ENCODE measurements at places on chromosomes 2 and 18.

DNA sequence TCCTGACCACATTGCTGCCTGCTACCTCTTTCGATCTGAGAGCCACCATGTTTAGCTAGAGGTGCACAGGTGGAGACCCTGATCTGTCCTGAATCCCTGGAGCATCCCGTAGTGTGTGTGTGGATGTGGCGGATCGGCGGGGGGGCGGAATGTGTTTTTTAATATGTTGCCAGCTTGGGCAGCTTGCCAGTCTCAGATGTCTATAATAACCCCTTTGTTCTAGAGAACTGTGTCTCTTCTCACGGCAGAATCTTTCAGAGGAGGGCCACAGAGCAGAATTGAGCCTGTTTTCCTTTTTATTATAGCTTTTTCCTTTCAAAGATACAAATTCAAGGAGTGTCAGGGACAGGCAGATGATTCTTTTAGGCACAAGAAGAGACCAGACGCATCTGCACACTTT lies 934.1 kb upstream of the KLHL29 start:
- DNase-seq = peak; percentile 50

DNA sequence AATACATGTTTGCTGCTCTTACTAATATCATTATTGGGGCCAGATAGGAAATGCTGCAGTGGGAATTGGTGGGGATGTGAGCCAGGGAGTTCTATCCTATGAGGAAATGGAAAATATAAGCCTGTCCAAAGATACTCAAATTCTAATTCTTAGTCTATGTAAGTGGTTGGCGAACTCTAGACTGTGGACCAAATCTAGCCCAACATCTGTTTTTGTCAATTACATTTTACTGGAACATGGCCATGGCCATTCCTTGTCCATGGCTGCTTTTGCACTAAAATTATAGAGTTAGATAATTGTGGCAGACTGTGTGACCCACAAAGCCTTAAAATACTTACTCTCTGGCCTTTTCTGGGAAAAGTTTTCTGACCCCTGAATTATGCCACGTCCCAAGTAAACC lies 113.3 kb downstream of the MGAT5 start:
- no peak for DNase-seq

GRCh38 chr2:19879120-19879519 lies 22.7 kb downstream of the TTC32 start:
- no peak for DNase-seq

DNA sequence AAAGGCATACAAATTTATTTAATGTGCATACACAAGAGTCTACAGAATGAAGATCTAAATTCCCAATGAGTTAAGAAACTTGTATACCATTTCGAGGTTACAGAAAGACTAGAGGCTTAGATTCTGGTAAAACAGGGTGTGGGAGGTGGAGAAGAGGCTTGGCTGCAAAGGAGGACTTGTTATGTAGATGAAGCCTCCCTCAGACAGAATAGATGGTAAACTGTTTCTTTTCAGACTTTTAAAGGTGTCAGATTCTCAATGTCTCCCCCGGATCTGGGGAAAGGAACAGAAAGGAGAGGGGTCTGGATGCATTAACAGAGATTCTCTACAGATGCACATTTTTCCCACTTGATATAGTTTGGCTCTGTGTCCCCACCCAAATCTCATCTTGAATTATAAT lies 126.0 kb downstream of the ST6GAL2 start:
- DNase-seq = no peak

- no peak for DNase-seq
Observed at GRCh38 chr2:120472031-120472430, 126.1 kb downstream of the INHBB start.

DNA sequence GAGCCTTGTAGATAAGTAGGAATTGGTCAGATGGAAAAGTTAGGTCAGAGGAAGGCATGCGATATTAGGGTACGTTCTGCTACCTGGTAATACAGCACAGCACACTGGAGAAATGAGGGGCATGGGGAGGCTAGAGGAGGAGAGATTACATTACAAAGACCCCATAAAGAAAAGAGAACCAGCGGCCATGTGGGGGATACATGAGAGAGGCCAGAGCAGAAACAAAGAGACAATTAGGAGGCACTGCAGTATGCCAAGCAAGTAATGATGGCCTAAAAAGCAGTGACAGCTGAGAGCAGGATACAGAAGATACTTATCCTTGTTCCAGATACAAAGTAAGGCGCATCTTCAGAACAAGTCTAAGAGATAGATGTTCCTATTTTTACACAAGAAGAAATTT lies 40.0 kb downstream of the TXNL1 start:
- no peak for DNase-seq

- no peak for DNase-seq
Observed at GRCh38 chr2:47031909-47032668, 116.5 kb upstream of the MCFD2 start.

DNA sequence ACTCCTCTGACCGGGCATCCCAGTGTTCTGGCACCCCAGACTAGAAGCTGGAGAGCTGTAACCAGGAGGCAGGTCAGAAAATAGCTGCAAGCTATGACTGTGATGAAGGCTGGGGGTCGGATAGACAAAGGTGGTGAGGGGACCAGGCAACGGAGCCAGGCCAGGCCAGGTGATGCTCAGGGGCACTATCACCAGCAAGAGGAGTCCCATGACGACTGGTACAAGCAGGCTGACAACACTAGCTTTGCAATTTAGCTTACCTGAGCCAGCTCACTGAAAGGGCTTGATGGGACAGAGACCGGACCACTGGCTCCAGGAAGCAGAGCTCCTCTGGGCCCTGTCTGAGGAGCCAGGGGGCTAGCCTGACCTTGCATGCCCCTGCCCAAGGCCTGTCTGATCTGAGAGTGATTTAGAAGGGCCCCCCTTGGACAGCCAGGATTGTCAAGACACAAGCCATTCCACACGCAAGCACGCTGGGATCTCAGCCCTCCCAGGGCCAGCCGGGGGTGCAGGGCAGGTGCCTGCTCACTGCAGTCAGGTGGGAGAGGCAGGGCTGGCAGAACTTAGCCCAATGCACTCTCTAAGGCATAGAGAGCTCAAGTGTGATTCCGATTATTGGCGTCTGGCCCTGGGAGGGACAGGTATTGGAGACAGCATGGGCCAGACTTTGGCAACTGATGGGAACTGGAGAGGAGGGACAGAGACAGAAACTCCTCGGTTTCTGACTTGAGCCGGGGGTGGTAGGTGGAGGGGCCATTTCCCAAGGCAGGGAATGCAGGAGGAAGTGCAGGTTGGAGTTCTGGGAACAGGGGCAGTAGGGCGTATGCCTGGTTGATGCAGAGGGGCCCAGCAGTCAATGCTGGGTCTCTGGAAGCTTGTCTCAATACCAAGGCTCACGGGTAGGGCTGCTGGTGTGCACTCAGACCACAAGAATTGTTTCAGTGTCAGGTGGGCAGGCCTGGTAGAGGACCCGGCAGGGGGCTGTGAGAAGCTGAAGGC lies 47.7 kb downstream of the MYO7B start:
- DNase-seq = no peak

DNA sequence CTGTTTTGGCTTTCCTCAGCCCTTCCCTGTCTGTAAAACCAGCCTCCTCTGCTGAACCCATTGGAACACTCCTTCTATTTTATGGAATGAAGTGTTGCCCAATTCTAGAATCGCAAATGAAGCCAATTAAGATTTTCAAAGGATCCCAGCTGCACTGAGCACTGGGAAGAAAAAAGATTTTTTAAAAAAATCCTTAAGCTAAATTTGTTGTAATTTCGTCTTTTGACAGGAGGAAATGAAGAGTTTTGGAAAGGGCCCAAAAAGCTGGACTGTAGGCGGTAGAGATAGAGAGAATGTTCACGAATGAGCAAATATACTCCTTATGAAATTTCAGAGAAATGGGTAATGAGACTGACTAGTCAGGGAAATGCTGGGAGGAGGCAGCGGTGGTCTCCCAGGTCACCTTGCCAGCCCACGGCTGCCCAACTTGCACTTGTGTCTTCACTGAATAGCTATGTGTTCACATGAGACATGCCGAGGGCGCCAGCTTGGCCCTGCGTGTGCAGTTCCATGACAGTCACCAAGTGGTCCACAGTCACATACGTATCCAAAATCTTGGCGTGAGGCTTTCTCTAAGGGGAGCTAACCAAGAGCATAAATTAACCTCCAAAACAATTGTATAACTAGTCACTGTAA lies 69.9 kb downstream of the SGPP2 start:
- no peak for DNase-seq

DNA sequence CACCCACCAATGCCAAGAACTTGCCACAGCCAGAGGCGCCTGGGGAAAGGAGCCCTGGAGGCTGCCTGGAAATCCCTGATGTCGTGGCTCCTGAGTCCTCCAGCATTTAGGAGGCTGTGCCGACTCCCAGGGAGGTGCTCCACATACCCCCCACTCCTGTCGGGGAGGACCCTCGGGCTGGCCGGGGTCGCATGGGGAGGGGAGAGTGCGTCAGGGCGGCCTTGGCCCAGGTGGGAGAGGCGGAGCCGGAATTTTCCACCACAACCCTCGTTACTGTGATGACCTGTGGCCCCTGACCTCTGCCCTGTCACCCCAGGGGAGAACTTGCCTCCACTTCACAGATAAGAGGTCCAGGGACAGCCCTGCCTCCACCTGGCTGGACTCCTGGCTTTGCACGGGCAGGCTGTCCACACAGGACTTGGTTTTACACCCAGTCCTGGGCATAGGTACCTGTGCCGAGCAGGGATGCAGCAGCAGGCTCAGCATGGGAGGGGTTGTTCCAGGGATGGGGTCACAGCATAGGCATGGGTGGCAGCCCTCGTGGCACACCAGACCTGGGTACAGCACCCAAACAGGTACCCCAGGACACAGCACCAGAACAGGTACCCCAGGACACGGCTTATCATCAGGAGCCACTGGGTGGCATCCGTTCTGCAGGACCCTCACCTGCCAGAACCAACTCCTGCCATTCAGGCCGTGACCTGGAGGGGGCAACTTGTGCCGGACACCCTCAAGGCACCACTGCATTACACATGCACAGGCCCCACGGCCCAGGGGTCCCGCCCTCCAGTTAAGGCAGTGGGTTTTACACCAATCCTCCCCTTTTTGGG lies 12.3 kb upstream of the AGXT start:
- DNase-seq = no peak

DNA sequence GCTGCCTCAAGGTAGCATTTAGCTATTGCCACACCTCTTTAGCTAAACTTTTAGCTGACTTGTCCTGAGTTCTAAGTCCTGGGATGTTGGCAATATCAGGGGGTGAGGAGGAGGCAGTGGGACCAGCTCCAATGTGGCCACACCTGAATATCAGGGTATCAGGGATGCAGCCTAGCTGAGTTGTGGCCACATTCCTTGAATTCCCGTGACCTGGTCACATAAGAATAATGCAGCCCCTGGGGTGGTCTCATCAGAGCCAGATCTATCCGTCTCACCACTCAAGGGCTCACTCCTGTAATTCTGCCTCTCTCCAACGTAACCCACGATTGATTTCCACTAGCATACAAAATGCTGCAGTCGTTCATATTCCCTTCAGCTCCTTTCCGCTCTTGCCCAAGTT lies 11.6 kb upstream of the TAF1B start:
- DNase-seq = no peak

DNA sequence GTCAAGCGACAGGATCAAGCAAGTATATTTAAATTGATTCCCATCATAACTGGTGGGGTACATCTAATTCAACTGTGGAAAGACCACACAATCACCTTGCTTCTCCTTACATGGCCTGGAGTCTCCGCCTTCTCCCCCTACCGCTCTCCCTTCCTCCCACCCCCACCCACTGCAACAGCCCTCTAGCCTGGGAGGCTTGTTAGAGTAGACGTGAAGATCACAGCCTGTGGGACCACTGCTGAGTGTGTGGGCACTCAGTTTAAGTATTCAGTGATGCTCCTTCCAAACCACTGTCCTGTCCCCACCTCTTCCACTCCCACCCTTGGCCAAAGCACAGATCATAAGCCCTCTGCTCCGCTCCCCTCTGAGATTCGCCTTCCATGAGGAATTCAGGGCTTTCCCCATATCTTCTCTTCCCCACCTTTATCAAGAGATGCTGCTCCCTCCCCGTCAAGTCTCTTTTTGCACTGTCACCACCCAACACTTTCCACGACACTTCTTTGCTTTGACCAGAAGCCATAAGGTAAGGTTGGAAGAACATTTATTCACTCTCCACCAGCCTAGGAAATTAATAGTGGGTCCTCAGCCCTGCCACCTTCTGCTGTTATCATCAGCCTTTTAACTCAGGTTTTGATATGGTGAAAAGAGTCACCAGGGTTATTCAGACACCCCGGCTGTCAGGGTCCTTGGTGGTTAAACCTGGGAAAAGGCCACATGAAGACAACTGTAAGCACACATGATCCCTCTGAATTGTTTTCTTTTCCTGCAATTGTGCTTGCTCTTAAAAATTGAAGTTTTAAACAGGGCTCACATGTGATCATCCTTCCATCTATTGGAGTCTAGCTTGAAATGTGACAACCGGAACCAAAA lies 1.7 kb downstream of the METTL4 start:
- no peak for DNase-seq

- no peak for DNase-seq
Observed at GRCh38 chr2:136151021-136151971, 33.3 kb upstream of the CXCR4 start.

- no peak for DNase-seq
Observed at GRCh38 chr2:216202626-216203250, 93.6 kb downstream of the XRCC5 start.

DNA sequence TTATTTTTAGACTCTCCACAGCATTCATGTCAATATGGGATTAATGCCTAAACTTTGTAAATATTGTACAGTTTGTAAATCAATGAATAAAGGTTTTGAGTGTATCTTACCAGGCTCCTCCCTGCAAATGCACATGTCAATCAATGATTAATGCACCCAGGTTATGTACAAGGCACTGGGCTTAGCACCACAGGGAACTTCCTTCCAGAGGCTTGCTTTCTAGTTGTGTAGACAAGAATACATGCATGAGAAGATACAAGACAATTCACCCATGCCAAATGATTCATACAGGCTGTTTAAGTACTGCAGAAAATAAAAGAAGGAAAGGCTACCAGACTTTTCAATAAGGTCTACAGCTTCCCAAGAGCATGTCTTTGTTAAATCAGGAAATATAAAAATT lies 114.1 kb downstream of the MMADHC start:
- DNase-seq = no peak

GRCh38 chr18:52348209-52348608 lies 8.2 kb downstream of the DCC start:
- no peak for DNase-seq
